ENCODE measurements at places on chromosomes 6 and 20. TPM values are rescaled to one million over a fixed set of nuclear protein-coding genes. Genes with fewer than 3 reads are reported as not detected.

Gene STMND1
- total RNA-seq, result not detected

Gene MUC22
- not detected for total RNA-seq

Gene MED20
- total RNA-seq, result 12.0 TPM

Gene CLPSL1
- not detected for total RNA-seq

Gene NKX2-4
- total RNA-seq, result not detected

Gene GTPBP2
- total RNA-seq, result 75.2 TPM

Gene ZC2HC1B
- not detected for total RNA-seq

Gene LZTS3
- 15.0 TPM for total RNA-seq

Gene SAMD10
- total RNA-seq, result 17.7 TPM

DNA sequence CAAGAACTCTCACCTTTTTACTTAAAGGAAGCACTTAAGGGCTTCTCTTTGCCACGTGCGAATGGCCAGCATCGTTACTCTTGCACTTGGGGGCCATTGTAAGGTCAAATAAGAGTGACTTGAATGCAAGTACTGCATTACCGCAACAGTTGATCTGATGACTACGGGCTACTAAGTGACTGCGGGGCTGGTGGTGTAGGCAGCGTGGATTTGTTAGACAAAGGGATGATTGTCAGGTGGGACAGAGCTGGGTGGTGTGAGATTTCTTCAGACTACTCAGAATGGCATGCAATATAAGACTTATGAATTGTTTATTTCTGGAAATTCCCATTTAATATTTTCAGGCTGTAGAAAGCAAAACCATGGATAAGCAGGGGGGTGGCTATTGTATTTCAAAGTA is 199.7 kb upstream of the UST start:
- DNase-seq, result no peak

- DNase-seq, result no peak
Observed at GRCh38 chr6:144352331-144352730, 67.2 kb downstream of the UTRN start.

GRCh38 chr6:44022671-44023352 is 104.4 kb downstream of the MRPL14 start:
- DNase-seq, result no peak

GRCh38 chr20:38548356-38549083 is 32.5 kb upstream of the ADIG start:
- no peak for DNase-seq

DNA sequence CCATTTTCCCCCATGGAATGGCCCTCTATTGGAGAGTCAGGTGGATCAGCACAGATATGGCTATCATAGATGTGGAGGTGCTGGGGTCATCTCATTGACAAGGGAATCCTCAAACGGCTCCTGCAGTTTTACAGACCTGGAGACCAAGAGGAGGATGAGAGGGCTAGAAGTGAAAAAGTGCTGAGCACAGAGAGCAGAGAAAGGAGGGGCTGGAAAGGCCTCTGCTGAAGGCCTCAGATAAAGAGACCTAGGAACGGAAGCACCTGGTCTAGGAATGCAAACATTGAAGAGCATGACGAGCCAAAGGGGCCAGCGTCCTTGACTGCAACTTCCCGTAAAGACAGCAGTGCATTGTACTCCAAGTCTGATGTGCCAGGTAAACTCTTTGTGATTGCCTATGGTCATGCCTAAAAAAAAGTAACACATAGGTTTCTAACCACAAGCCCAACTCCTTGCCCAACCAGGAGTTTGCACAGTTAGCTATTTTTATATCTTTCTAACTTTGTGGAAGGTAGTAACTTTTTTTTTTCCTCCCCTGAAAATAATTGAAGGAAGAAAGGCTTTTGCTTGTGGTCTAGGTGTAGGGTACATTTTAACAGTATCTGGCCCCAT is 15.2 kb downstream of the RSPH4A start:
- DNase-seq, result no peak

- DNase-seq, result no peak
Observed at GRCh38 chr6:54291146-54291545, 17.1 kb upstream of the TINAG start.

DNA sequence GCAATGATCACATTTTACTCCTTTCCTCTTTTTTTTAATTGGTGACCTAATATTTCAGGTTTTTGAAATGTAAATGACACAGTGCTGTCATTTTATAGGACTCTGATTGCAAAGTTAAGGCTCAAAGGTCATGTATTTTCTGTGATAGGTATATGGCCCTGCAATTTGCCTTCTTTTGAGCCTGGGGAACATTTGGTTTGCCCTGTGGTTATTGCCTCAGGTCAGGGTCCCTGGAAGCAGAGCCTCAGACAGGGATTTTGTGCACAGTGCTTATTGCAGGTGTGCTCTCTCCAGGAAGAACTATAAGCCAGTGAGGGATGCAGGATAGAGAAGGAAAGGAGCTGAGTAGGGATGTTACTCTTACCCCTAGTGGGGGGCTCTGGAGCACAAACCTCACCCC is 229.3 kb upstream of the ECI2 start:
- no peak for DNase-seq

DNA sequence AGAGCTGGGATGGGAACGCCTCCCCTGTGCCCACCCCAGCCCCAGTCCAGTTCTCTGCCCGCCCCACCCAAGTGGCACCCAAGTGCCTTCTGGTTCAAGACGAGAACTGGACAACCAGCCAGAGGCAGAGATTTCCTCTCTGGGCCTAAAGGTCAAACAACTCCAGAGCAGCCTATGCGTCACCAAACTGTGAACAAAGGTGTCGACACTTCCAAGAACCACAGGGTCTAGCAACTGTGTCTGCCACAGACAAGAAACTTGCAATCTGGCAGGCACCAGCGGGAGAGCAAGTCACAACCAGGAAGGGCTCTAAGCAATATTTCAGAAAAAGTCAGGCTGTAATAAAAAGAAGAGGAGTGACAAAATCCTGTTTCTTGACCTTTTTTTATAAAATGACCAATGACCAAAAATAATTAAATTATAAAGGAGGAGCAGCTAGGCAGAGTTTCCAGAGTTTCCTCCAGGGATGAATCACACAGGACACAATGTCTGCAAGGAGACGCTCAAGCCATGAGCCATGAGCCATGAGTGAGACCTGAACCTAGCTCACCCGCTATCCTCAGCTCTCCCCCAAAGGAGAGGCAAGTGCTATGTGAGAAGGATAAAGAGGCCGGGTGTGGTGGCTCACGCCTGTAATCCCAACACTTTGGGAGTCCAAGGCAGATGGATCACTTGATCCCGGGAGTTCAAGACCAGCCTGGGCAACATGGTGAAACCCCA is 11.1 kb downstream of the EDEM2 start:
- no peak for DNase-seq

- no peak for DNase-seq
Observed at GRCh38 chr6:41663568-41663967, 25.3 kb downstream of the MDFI start.

DNA sequence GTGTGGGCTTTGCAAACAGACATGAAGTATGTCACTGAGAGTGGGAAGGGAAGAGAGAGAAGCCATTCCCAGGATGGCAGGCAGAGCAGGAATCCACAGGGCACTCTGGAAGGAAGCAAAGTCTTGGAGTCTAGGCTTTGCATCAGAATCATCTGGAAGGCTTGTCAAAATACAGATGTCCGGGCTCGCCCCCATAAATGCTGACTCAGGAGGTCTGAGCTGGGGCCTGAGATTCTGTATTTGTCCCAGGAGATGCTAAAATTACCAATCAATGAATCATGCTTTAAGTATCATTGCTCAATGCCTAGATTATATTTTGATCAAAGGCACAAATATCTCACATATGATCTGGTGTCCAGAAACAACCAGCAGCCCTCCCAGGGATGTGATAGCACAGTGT is 46.3 kb upstream of the PTPRT start:
- no peak for DNase-seq

DNA sequence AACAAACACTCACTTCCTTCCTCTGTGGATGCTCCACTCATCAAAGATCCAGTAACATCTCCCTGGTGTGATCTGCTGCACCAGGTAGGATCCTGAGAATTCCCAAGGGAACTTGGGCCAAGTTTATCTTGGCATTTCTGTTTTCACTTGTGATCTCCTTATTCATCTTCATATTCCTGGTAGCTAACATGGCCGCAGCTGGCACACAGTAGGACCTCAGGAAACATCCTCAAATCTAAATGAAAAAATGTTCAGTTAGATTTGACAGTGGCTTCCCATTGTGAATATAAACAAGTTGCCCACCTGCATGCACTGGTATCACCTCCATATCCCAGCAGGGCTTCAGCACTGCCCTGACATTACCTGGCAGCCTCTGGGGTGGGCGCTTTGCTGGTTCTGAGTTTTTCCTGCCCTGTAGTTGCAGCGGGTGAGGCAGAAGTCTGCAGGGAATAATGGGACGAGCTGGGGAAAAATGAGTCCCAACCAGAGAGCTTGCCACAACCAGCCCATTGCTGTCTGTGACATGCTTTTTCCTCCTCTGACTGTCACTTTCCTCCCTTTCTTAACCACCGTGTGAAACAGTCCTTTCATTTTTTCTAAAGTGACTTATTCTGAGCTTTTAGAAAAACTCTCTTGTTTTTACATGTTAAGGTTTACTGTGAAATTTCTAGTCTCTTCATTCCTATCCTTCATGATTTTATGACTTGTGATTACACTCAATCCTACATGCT is 9.4 kb upstream of the DSTN start:
- no peak for DNase-seq

DNA sequence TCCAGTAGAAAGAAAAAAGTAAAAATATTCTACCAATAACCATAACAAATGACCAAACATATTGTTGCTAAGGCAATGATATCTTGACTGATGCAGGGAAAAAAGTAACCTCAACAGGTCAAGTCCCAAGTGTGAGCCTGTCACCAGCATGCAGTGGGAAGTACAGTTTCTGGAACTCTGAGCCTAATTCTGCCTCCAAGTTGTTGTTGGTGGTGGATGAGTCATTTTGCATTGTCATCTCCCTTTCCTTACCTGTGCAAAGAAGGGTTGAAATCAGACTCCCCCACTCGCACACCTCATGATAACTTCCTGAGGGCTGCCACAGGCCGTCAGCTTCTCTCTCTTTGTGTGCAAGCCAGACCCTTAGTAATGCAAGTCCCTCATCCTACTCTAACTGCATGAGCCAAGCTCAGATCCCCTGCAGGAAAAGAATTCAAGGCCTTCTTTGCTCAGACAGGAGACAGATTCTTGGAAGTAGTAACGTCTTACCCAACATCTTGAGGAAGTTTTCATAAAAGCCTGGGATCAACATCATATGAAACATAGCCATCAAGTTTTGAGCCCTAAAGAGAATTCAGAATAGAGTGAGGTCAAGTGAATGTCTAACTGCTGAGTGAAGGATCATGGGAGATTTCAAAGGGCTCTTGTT is 207.6 kb upstream of the FOXA2 start:
- no peak for DNase-seq

DNA sequence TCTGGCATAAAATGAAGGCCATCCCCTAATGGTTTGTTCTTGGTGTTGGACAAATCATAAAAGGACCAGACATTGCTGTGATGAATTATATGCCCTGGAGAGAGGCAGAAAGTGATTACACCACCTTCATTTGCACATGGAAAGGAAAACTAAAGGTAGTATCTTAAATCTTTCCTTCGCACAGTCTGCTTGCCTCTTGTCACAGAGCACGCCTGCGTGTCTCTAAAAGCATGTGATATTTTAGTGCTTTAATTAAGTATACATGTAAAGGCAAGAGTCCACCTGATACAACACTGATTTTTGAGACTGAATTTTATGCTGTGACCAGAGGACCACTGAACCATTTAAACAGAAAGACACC is 28.8 kb upstream of the PLAGL1 start:
- DNase-seq, result no peak

- no peak for DNase-seq
Observed at GRCh38 chr6:144268794-144269349, 16.3 kb upstream of the UTRN start.

GRCh38 chr6:38100380-38100779 is 280.9 kb downstream of the ZFAND3 start:
- DNase-seq, result no peak

GRCh38 chr6:160959726-160960435 is 31.7 kb upstream of the MAP3K4 start:
- DNase-seq, result no peak

- no peak for DNase-seq
Observed at GRCh38 chr6:150116200-150116800, 26.5 kb upstream of the PPP1R14C start.

Measured in T-cell (primary cell).